ENCODE measurements at places on chromosomes 6 and 20.

GRCh38 chr20:53657732-53658131 lies 64.1 kb upstream of the ZNF217 start:
- no peak for DNase-seq

DNA sequence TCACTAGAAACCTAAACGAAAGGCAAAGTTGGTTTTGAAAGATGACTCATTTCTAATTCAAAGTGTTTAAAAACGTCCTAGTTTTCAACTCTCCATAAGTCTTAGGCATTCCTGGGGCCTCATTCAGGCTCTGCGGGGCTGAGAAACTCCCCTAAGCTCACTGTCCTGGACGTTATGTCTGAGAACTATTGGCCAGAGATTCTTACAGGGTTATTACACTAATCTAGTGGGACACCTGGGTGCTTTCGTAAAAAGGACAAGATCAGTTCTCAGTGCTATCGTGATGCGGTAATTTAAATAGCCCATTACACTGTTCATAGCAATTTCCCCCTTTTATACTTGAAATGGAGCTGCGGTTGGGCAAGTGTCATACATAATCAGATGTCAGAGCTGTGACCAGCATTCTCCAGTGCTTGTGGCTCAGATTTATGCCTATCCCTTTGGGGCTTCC lies 280.9 kb downstream of the QKI start:
- DNase-seq = no peak

GRCh38 chr6:113050979-113051378 lies 703.8 kb downstream of the RFPL4B start:
- DNase-seq = no peak

GRCh38 chr20:47256668-47257236 lies 99.7 kb downstream of the ZMYND8 start:
- no peak for DNase-seq

- no peak for DNase-seq
These were observed 4.2 kb downstream of the DUSP22 start for GRCh38 chr6:296151-297122.

- DNase-seq = no peak
These were observed 277.3 kb downstream of the CDH4 start for GRCh38 chr20:61529354-61529753.

DNA sequence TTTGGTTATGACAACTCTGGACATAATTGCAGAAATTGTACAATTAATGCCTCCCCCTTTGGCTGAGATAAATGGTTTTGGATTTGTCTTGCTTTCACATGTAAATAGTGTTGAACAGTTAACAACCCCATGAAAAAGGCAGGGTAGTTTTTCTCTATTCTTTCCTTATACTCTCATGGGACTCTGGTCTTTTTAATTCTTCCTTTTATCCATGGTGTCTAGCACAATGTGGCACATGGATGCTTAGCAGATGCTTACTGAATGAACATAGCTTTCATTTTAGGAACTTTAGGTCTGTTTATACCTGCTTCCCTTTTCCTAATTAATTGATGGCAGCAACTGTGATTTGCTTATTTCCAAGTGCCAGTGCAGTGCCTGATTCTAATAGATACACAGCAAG lies 75.6 kb downstream of the NCOA3 start:
- DNase-seq = no peak

DNA sequence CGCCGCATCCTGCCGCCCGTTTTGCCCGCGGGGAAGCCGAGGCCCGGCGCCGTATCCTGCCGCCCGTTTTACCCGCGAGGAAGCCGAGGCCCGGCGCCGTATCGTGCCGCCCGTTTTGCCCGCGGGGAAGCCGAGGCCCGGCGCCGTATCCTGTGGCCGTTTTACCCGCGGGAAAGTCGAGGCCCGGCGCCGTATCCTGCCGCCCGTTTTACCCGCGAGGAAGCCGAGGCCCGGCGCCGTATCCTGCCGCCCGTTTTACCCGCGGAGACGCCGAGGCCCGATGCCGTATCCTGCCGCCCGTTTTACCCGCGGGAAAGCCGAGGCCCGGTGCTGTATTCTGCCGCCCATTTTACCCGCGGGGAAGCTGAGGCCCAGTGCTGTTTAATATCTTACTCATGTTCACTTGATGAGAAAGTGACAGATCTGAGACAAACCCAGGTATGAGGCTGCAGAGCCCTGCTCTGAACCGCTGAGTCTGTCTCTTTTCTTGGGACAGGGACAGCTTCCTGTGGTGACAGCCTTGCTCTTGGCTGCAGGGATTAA lies 129.4 kb downstream of the CDH26 start:
- DNase-seq = no peak

- DNase-seq = no peak
These were observed 147.9 kb upstream of the STMND1 start for GRCh38 chr6:16953905-16954304.

GRCh38 chr6:100665041-100665380 lies 200.3 kb upstream of the SIM1 start:
- DNase-seq = no peak

GRCh38 chr6:2680264-2680922 lies 70.3 kb downstream of the MYLK4 start:
- no peak for DNase-seq

DNA sequence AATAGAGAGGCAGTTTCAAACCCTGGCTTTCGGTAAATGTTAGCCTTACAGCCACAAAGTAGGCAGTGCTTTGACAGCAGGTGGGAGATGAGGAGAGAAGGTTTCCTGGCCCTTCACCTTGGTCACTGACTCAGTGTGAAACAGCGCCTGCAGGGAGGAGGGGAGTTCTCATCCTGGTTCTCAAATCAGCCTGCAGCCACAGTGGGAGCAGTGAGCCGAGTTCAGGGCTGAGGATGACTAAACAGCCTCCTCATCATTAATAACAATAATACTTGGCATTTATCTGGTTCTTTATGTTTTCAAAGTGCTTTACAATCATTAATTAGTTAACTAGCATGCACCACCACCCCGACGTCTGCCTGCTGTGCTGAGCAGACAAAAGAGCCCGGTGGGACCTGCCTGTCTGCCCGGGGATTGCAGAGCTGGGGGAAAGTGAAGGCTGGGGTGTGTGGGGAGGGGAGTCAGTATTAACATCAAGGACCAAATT lies 59.6 kb downstream of the PRDM1 start:
- no peak for DNase-seq

DNA sequence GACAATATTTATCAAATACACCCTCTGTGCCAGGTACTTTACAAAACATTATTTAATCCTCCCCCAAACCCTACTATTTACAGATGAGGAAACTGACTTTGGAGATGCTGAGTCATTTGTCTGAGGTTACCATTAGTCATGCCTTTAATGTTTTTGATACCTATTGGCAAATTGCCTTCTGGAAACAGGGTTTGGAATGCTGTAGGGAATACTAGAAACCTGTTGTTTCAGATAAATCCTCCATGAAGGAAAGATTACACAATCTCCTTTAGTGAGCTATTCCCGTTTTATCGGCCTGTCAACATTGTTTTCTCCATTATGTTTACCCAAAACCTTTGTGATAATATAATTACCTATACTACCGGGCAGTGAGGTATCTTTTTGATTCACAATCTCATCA lies 93.6 kb upstream of the ADGRF1 start:
- no peak for DNase-seq

DNA sequence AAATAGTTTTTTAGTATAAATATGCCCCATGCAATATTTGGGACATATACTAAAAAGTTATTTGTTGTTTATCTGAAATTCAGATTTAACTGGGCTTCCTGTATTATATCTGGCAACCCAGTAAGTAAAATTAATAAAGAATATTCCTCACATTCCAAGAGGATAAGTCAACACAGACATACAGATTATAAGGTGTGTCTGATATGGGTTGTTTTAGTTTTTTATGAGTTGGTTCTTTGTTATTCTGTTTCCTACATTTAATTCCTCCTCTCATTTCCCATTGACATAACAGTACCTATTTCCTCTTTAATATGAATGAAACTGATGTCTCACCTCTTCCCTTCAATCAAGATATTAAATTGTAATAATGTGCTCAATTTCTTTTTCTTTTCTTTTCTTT lies 1.7 kb upstream of the PLA2G7 start:
- DNase-seq = no peak

- DNase-seq = no peak
These were observed 34.6 kb upstream of the TMEM244 start for GRCh38 chr6:129895692-129896091.

GRCh38 chr20:57071283-57071731 lies 195.1 kb downstream of the BMP7 start:
- DNase-seq = no peak

DNA sequence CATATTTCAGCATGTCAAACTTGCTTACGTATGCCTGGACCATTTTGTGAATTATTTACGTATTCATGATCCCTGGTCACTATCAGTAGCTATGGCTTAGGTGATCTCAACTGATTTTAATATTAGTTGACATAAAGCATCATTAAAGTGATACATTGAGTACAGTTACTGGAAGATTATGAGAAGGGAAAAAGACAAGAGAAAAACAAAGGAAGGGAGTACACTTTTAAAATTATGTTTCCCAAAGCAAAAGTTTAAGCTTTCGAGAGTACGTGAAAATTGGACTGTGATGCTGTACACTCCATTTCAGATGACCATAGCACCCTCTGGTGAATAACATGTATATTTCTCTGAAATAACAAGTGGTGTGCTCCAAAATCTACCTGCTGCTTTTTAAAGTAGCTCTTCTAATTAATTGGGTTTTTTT lies 215.0 kb upstream of the HSF2 start:
- DNase-seq = no peak

- DNase-seq = no peak
These were observed 287.7 kb upstream of the FOXQ1 start for GRCh38 chr6:1024161-1024560.

DNA sequence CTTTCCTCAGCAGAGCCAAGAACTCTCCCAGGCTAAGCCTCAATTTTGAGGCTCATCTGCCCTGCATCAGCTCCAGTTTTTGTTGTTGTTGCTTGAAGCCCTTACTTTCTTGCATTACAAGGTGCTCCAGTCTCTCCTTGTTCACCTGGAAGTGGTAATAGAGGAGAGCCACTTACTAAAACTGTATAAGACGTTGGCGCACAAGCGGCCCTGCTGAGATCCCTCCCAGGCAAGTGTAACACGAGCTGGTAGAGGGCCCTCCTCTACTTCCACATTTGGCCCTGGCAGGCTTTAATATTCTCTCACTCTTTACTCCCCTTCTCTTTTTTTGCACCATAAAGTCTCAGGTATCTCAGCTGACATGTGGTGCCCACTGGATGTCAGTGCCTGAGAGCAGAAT lies 19.5 kb downstream of the GCM2 start:
- no peak for DNase-seq

DNA sequence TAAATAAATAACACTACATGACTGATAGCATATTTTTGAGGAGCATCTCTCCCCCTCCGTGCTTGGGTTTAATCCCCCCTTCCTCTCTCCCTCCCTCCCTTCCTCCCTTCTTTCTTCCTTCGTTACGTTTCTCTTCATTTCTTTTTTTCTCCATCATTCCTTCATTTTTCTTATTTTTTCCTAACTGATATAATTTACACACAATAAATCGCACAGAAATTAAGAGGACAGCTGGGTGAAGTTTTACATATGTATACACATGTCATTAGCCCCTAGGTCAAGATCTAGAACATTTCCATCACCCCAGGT lies 51.4 kb upstream of the EZR start:
- DNase-seq = no peak

DNA sequence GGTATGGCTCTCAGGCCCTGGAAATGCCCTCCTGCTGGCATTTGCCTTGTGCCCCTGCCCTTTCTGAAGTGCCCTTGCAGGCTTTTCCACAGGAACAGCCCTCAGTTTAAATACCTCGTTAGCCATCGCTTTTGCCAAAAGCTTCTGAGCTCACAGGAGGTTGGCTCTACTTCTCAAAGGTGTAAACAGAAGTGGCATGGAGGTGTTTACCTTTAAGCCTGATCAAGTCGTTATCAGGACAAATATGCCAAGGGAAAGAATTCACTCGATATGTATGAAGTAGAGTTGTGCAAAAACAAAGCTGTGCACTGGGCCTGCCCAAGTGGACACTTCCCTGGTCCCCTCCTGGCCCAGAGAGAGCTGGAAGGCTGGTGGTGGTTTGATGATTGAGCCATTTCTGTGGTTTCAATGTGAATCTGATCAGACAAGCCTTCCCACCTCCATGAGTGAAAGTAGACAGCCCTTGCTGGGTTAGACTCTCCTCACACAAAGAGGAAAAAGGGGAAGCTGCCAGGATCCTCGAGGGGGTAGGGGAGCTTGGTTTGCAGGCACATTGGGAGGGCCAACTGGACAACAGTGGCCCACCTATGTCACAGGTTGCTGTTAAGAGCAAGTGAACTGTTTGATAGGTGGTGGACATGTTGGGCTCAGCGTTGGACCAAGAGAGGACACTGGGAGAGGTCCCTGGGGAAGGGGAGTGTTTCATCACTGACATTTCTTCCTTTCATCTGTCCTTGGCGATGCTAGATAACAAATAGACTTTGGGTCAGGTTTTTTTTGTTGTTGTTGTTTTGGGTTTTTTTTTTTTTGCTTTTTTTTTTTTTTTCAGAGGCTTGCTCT lies 98.7 kb downstream of the ZDHHC14 start:
- DNase-seq = no peak

DNA sequence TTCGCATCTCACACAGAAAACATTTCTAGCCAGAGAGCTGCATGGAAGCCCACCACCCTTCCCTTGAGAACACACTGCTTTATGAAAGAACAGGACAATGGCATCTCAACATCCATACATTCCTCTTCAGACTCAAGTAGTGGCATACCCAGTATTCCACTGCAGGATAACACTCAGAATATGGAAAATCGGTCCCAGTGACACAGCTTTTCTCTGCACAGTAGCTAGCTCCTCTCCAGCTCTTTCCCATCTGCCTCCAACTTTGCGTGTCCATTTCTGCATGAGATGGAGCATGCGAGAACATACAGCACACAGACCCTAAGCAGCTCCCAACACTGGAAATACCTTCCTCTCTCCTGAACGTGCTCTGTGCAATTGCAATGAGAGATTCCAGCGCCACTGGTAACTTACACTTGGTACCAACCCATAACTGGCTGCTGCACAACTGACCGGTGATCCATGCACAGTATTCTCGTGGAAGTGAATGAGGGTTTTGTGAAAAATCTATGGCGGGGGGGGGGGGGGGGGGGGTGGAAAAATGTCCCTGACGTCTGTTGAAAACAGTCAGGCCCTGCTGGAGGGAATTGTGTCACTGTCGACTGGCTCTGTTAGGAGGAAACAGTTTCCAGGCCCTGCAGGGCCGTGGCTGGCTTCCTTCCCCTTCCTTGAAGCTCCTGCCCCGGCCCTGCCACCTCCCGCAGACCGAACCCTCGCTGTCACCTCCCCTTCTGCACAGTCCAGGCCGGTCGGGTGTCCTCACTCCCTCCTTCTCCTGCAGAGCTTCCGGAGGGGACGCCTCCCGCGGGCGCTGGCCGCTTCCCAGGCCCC lies 265.9 kb upstream of the QKI start:
- no peak for DNase-seq

- DNase-seq = no peak
These were observed 18.1 kb downstream of the ENPP1 start for GRCh38 chr6:131825946-131826345.

- DNase-seq = no peak
These were observed 137.7 kb upstream of the LRFN2 start for GRCh38 chr6:40724886-40725285.

DNA sequence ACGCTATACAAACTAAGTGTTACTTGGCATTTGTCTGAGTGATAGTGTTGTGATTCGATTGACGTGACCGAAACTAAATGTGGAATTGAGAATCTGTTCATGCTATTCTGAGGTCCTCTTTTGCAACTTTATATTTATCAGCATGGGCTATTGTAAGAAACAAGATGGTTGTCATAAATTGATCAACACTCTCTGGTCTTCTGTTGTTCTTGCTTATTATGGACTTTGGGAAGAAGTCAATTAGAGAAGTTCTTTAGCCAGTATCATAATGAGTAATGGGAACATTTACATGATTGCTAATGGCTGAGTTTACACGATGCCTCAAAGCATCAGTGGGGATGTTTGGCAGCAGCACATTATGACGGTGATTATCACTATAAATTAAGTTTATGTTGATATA lies 195.0 kb downstream of the CD83 start:
- DNase-seq = no peak
